ENCODE measurements at places on chromosomes 7 and 10. TPM values are rescaled to one million over a fixed set of nuclear protein-coding genes. Genes with fewer than 3 reads are reported as not detected.

PHKG1 gene
- total RNA-seq, result 2.6 TPM

UCMA gene
- not detected for total RNA-seq

C10orf67 gene
- total RNA-seq, result not detected

ARL4A gene
- total RNA-seq, result 7.1 TPM

TCAF2 gene
- total RNA-seq, result 16.8 TPM

DNA sequence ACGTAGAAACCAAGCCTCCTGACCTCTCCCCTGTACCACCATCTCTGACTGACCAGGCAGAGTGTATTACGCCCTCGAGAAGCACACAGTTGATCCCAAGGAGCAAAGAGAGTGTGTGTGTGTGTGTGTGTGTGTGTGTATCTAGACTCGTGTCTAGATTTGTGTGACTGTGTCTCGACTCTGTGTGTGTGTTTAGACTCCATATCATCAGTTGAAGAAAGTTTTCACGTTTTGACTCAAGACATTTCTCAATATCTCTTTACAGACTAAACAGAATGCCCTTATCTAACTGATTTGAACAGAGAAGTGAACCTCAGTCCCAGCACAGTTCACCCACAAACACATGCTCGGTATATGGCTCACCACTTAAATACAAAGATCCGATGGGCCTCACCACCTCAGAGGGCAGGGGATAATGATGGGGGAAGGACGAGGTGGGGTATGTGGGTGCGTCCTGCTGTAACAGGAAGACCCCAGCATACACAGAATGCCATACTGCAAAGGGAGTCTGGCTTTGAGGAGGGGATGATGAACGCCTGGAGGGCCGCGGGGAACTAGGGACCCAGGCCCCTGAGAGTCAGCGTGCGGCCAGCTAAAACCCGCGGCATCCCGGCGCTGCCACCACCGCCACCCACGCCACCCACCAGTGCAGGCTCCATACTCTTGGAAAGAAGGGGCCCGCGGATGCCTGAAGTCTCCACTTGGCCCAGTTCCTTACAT is 780 bp downstream of the ALDH18A1 start:
- no peak for DNase-seq

GRCh38 chr10:91034494-91035159 is 113.7 kb upstream of the ANKRD1 start:
- no peak for DNase-seq

DNA sequence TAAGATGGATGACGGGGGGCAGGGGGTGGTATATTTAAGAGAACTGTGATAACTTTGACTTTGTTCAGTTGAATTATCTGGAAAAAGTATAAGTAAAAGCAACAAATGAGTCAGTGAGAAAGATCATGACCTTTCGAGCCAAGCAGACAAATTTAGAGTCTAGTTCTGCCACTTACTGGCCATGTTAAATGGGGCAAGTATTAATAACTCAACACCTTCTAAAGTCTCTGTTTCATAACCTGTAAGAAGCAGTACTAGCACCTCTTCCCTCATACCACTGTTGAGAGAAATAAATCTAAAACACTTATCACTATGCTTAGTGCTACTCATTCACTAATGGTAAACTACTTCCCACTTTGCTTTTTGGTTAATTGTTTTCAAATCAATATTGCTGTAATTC is 604.4 kb upstream of the LRRN3 start:
- DNase-seq, result no peak

DNA sequence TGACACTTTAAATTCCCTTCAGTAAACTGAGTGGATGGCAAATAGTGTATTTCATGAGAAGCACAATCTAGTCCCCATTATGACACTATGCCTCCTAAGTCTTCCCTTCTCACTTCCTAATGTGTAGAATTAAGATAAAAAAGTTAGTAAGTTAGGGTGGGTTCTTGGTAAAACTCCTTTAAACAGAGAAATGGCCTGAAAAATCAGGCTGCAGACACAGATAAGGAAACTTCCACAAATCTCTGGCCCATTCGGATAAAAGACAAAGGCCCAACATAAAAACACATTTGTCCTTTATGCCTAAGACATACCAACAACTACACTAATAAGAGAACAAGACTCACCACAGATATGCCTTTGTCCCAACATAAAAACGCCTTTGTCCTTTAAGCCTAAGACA is 21.5 kb downstream of the AKR1C8 start:
- DNase-seq, result no peak

- no peak for DNase-seq
Observed at GRCh38 chr7:101106386-101106785, 20.5 kb upstream of the SERPINE1 start.

GRCh38 chr10:94235461-94235860 is 127.3 kb downstream of the NOC3L start:
- no peak for DNase-seq

Measured in naive thymus-derived CD8-positive, alpha-beta T cell (primary cell).